ENCODE measurements at places on chromosomes 6 and 20.

DNA sequence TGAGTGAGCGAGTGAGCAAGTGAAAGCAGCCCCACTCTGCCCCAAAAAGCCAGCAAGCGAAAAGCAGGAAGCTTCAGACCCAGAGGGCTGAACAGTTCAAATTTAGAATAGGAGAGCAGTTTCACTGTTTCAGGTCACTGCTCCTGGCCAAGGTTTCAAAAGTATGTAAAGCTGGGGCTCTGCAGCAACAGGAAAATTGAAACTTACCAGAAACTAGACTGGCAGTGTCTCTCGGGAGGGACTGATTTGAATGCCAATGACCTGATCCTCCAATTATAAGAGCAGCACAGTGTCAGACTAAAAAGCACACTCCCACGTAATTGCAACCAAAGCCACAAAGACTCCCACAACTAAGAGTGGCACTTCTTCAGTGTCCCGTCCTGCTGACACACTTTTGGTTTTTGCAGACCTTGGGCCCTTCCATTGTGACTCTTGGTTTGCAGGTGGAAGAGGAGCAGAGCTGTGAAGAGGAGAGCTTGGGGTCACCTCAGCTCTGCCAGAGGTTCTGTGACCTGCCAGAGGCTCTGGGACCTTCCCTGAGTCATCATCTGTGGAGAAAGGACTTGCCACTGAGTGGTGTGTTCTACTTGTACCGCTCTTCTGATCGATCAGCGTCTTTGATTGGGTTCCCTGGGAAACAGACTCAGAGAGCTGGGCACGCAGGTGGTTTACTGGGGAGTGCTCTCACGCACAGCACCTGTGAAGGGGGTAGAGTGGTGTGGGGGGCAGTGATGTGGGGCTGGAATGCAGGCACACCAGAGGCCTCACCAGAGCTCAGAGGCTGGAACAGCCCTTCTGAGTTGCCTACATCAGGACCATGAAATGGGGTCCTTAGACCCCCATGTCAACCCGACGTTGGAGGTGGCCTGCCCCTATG is 52.7 kb upstream of the PTGIS start:
- H3K4me1 ChIP-seq, result no peaks in the 10 kb centered on the region
- H3K27ac ChIP-seq, result no peak overlapping the region
- no peaks in the 10 kb centered on the region for H3K27me3 ChIP-seq
- no peak for DNase-seq
- H3K36me3 ChIP-seq, result no peaks in the 10 kb centered on the region
- no peak overlapping the region for H3K4me3 ChIP-seq

DNA sequence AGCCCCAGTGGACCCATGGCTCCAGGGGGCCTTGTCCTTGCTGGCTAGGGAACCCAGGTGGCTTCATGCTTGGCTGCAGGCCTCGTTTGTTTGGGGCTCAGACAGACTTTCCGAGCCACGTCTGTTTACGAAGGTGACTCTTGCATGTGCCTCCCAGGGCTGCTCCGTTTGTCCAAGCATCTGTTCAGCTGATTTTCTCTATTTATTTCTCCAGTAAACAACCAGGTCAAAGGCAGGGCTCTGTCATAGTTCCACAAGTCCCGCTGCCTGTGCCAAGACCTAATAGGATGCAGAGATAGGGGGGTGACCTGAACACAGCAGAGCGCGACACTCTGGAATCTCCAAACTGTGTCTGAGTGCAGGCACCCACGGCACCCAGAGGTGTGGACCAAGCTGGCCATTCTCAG is 12.8 kb upstream of the SPO11 start:
- H3K27me3 ChIP-seq, result no peaks in the 10 kb centered on the region
- H3K4me3 ChIP-seq, result no peak overlapping the region
- no peaks in the 10 kb centered on the region for H3K4me1 ChIP-seq
- H3K36me3 ChIP-seq, result no peaks in the 10 kb centered on the region

- no peaks in the 10 kb centered on the region for H3K27me3 ChIP-seq
- no peaks in the 10 kb centered on the region for H3K4me1 ChIP-seq
- no peak overlapping the region for H3K4me3 ChIP-seq
- no peak overlapping the region for H3K27ac ChIP-seq
Observed at GRCh38 chr20:32571566-32571965, 13.6 kb downstream of the NOL4L start.

DNA sequence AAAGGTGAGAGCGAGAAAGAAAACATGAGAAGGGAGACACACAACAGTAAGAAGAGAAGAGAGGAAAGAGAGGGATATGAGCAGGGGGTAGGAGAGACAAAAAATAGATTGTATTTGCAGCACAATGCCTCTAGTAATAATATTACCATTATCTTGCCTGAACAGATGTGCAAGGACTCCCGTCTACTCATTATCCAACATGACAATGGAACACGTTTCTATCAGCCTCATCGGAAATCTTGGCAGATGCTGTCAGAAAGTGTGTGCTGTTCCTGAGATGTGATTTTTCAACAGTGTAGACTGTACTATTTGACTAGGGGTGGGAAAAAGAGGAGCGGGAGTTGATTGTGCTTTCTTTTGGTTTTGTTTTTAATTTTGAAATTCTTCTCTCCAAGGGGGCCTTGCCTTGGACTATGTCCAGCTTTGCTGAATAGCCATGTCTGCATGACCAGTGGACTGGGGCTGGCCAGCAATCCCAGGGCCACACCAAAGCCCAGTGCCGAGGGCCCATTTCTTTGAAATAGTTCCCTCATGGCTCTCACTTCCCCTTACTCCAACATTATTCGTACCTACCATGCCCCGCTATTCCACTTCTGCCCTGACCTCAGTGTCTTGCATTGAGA is 11.3 kb upstream of the TRAM2 start:
- no peaks in the 10 kb centered on the region for H3K4me1 ChIP-seq
- no peak for DNase-seq
- H3K27ac ChIP-seq, result peak overlapping the region; percentile 45
- no peaks in the 10 kb centered on the region for H3K36me3 ChIP-seq
